ENCODE measurements at places on chromosomes 5 and 9.

DNA sequence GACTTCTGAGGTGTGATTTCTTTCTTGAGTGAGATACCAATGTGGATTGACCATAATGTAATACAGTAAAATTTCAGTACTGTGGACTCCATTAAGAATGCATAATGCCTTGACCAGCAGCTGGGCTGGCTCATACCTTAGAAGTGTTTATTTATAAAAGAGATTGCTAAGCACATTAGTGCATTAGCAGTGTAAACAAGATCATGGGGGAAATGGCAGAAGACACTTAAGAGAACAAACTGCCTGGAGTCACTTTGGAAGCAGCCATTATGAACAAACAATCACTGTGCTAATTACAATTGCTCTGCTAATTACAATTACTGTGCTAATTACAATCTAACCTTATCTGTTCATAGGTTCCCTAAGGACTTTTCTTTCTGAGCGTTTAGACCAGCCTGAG, 104.2 kb downstream of the TRIM32 start:
- no peak overlapping the region for H3K27ac ChIP-seq
- DNase-seq, result no peak
- no peaks in the 10 kb centered on the region for H3K36me3 ChIP-seq

DNA sequence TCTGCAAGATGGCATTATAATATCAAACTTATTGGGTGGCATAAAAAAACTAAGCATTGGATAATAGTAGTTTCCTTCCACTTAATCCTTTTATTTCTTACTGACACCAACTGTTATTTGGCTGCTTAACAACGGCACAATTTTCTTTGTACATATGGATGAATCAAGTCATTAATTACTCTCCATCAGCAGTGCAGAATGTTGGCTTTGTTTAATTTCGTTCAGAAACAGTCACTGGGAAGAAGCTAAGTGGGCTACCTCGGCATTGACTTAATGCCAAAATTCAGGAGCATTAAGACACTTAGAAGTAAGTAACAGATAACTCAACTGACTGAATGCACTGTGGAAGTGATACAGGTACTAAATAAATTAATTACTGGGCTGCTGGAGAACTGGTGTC, 460.4 kb downstream of the CTNND2 start:
- no peaks in the 10 kb centered on the region for H3K27me3 ChIP-seq
- H3K36me3 ChIP-seq, result no peaks in the 10 kb centered on the region
- no peak overlapping the region for H3K27ac ChIP-seq
- no peaks in the 10 kb centered on the region for H3K4me1 ChIP-seq

GRCh38 chr9:127612939-127613582, 984 bp downstream of the STXBP1 start:
- peak overlapping the region; percentile 1 for H3K27ac ChIP-seq
- peaks cover 5% of the 10 kb centered on the region for H3K4me1 ChIP-seq
- H3K36me3 ChIP-seq, result no peaks in the 10 kb centered on the region

DNA sequence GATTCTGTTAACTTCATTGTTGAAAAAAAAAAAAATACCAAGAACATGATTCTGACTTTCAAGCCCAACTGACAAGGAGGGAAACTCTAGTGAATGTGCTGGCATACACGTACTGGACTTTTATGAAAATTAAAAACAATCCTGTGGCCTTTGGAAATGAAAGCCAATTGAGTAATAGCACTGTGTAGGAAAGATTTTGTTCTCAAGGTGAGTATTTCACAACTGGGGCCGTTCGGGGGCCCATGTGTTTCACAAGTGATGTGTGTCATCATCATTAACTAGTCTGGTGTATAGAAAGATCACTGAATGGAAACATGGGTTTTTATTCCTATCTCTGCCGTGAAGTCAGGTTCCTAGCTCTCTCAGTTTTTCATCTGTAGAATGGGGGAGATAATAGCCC, 605.0 kb upstream of the CLINT1 start:
- peaks cover 26% of the 10 kb centered on the region for H3K4me1 ChIP-seq
- no peaks in the 10 kb centered on the region for H3K36me3 ChIP-seq
- no peak overlapping the region for H3K27ac ChIP-seq
- DNase-seq, result no peak
- no peaks in the 10 kb centered on the region for H3K27me3 ChIP-seq

DNA sequence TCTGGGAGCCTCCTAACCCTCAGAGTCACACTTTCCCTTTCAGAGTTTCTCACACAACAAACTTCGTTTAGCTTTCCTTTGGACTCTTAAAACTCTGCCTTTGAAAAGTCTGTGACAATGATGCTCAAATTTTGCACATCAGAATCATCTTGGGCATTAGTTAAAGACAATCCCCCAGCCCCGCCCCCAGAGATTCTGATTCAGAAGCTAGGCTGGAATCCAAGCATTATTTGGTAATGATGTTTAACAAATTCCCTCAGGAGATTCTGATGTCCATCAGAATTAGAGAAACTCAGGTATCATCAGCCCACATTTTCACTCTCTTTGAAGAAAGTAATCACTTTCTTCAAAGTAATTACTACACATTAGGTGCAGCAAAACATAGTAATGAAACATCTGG, 9.6 kb upstream of the PLPP1 start:
- no peaks in the 10 kb centered on the region for H3K36me3 ChIP-seq
- no peak for DNase-seq
- no peak overlapping the region for H3K4me3 ChIP-seq
- no peaks in the 10 kb centered on the region for H3K27me3 ChIP-seq

DNA sequence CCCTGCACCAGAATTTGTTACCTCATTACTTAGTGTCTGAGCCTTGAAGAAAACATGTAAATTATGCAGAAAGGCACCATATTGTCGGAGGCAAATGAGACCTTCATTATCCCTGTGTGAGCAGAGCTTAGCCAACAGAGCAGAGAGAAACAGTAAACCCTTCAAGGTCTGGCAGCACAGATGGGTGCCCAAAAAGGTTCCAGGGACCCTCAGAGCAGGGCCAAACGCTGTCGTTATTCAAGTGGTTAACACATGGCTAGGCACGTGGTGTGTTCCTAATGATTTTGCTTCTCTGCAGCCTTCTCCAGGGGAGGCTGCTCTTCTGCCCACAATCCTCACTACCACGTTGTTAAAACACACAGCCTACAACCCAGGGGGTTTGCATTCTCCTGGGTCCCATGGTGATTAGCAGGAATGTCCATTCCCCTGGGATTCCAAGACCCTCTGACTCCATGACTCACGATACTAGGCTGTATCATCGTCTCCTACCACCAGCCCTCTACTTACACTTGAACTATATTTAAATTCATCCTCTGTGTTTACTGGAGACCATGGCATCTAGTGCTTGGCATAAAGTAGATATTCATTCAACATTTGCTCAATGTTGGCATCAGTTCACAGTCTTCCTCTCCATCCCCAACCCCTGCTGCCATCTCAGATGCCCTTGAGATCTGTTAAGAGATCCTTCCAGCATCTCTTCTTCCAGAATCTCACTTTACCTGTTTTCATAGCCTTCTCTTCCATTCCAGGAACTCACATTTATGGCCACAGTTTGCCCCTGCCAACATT, 174.5 kb upstream of the RAD23B start:
- DNase-seq, result no peak
- no peaks in the 10 kb centered on the region for H3K27me3 ChIP-seq
- H3K4me1 ChIP-seq, result no peaks in the 10 kb centered on the region
- no peak overlapping the region for H3K27ac ChIP-seq
- H3K4me3 ChIP-seq, result no peak overlapping the region

GRCh38 chr5:172498431-172499129, 44.3 kb upstream of the SH3PXD2B start:
- DNase-seq, result peak; percentile 3
- no peaks in the 10 kb centered on the region for H3K36me3 ChIP-seq
- H3K4me1 ChIP-seq, result peaks cover 3% of the 10 kb centered on the region

DNA sequence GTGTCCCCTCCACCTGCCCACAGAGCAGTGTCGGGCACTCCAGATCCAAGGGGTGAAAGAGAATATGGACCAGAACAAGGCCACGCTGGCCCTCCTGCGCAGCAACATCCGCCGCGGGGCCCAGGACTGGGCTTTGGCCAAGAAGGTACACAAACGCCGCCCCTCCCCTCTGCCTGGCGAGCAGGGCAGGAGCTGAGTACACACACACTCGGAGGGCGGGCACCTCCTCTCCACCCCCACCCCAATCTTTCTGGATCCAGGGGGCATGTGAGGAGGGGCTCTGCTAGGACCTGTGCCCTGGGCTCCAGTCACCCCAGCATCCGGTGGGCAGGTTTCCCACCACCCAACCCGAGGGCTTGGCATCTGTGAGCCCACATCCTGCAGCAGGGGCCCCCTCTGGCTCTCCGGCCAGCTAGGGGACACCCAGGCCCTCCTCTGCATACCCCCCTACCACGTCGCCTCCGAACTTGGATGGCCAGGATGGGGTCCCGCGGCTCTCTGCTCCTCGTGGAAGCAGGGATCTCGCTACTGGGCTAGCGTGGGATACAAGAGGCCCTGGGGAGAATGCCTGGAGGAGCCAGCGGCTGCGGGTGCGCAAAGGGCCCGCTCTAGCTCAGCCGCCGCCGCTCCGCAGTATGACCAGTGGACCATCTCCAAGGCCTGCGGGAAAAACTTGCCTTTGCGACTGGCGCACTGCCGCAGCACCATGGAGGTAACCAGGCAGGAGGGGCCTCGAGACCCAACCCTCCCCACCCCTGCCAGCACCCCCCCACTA, 3.1 kb downstream of the CCDC183 start:
- peak overlapping the region; percentile 43 for H3K4me3 ChIP-seq
- H3K27me3 ChIP-seq, result no peaks in the 10 kb centered on the region
- H3K4me1 ChIP-seq, result peaks cover 44% of the 10 kb centered on the region

GRCh38 chr5:5014586-5015235, 125.4 kb upstream of the ADAMTS16 start:
- no peaks in the 10 kb centered on the region for H3K4me1 ChIP-seq
- H3K27me3 ChIP-seq, result no peaks in the 10 kb centered on the region
- H3K27ac ChIP-seq, result no peak overlapping the region
- no peak overlapping the region for H3K4me3 ChIP-seq
- no peaks in the 10 kb centered on the region for H3K36me3 ChIP-seq
- no peak for DNase-seq

GRCh38 chr5:93302711-93303110, 278.3 kb downstream of the NR2F1-AS1 start:
- peaks cover 5% of the 10 kb centered on the region for H3K4me1 ChIP-seq
- H3K4me3 ChIP-seq, result no peak overlapping the region
- no peak overlapping the region for H3K27ac ChIP-seq
- DNase-seq, result no peak
- H3K36me3 ChIP-seq, result no peaks in the 10 kb centered on the region

- no peaks in the 10 kb centered on the region for H3K27me3 ChIP-seq
- H3K36me3 ChIP-seq, result no peaks in the 10 kb centered on the region
- no peak for DNase-seq
- no peaks in the 10 kb centered on the region for H3K4me1 ChIP-seq
Measured at GRCh38 chr5:146196459-146197048, 6.9 kb upstream of the RBM27 start.

GRCh38 chr5:75536694-75537360, 25.1 kb downstream of the POLK start:
- no peaks in the 10 kb centered on the region for H3K4me1 ChIP-seq
- H3K27ac ChIP-seq, result no peak overlapping the region
- DNase-seq, result no peak
- H3K27me3 ChIP-seq, result no peaks in the 10 kb centered on the region
- no peak overlapping the region for H3K4me3 ChIP-seq
- H3K36me3 ChIP-seq, result no peaks in the 10 kb centered on the region

DNA sequence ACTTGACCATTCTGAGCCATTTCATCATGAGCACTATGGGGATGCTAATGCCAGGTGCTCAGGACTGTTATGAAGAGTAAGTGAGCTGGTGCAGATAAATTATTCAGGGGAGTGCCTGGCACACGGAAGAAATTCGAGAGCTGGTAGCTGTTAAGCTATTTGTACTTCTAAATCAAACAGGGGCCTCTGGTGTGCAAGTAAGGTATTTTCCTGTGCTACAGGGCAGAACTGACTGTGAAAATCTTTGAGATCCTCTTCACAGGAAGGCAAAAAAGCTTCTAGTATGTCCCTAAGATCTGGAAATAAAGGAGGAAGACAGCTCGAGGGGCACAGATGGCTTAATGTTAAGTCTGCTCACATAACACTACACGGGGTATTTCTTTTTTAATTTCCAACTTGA, 106.3 kb upstream of the SPOCK1 start:
- no peaks in the 10 kb centered on the region for H3K27me3 ChIP-seq
- H3K36me3 ChIP-seq, result no peaks in the 10 kb centered on the region
- H3K4me3 ChIP-seq, result no peak overlapping the region
- DNase-seq, result no peak
- no peak overlapping the region for H3K27ac ChIP-seq
- no peaks in the 10 kb centered on the region for H3K4me1 ChIP-seq

DNA sequence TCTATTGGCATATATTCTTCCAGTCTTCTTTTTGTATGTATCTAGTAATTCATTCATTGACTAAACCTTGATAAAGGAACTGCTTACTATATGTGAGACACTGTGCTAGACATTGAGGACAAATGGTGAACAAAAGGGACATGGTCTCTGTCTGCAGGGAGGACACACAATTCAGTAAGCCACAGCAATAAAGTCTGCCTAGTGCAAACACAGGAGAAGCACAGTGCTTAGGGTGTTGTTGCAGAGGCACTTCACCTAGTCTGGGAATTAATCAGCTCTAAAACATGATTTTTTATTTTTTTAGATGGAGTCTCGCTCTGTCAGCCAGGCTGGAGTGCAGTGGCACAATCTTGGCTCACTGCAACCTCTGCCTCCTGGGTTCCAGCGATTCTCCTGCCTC, 6.4 kb upstream of the CCL28 start:
- H3K4me3 ChIP-seq, result no peak overlapping the region
- H3K36me3 ChIP-seq, result no peaks in the 10 kb centered on the region
- DNase-seq, result no peak
- no peaks in the 10 kb centered on the region for H3K4me1 ChIP-seq
- no peaks in the 10 kb centered on the region for H3K27me3 ChIP-seq

GRCh38 chr5:138639326-138639725, 64.1 kb upstream of the HSPA9 start:
- no peaks in the 10 kb centered on the region for H3K4me1 ChIP-seq
- no peaks in the 10 kb centered on the region for H3K36me3 ChIP-seq
- no peaks in the 10 kb centered on the region for H3K27me3 ChIP-seq
- H3K4me3 ChIP-seq, result no peak overlapping the region
- H3K27ac ChIP-seq, result no peak overlapping the region
- DNase-seq, result no peak

GRCh38 chr9:69180670-69181069, 6.6 kb downstream of the TJP2 start:
- H3K27me3 ChIP-seq, result no peaks in the 10 kb centered on the region
- peaks cover 11% of the 10 kb centered on the region for H3K4me1 ChIP-seq
- H3K36me3 ChIP-seq, result no peaks in the 10 kb centered on the region
- H3K27ac ChIP-seq, result no peak overlapping the region

GRCh38 chr5:108024986-108025385, 354.2 kb upstream of the EFNA5 start:
- H3K4me1 ChIP-seq, result no peaks in the 10 kb centered on the region
- DNase-seq, result no peak
- H3K36me3 ChIP-seq, result no peaks in the 10 kb centered on the region
- no peak overlapping the region for H3K4me3 ChIP-seq
- no peak overlapping the region for H3K27ac ChIP-seq
- H3K27me3 ChIP-seq, result no peaks in the 10 kb centered on the region

Data from testis (tissue), 5 donors.